ENCODE measurements at places on chromosomes 1 and 21.

DNA sequence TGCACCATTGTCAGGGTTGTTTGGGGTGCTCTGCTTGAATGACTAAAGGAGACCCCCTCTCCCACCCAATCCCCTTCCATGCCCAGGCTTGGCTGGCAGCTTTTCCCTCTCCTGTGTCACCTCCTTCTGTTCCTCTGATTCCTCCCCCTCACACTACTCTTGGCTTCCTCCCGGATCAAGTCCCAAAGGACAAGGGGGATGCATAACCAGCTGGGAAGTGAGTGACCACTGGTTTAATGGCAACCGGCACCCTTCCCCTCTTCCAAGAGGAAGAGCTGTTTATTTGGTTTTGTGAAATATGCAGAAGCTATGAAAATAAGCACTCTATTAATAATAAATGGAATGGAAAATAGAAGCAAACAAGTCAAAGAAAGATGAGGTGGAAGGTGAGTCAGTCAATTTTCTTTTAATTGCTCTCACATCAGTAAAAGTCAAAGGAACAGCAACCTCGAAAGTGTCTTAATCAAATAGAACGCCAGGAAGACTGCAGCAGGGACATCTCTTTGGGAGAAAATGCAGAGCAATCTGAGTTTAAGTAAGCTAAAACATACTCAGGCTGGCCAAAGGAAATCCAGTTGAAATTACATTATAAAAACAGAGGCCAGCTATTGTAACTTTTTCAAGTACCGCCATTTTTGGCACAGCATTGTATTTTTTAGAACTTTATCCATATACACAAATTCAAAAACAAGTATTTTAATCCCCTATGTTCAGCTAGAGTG, 322.5 kb downstream of the SIPA1L2 start:
- no peak for DNase-seq

DNA sequence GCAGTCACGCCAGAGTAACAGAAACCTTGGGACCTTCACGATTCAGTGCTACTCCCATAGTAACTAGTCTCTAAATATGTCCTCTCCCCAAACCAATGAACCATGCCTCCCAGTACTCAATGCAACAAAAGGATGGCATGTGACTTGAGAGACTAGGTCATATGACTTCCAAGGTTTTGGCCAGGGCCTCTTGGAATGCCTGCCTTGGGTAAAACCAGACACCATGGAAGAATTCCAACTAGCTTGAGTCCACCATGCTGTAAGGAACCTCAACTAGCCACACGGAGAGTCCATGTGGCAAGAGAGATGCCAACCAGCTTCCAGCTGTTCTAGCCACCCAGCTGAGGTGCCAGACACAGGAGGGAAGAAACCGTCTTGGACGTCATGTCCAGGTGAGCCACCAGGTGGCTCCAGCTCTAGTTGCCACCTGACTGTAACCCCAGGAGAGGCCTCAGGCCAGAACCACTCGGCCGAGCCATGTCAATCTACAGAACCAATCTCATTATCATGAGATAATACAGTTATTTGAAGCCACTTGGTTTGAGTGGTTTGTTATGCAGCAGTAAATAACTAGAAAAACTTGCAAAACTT, 115.0 kb downstream of the SYF2 start:
- DNase-seq: no peak

DNA sequence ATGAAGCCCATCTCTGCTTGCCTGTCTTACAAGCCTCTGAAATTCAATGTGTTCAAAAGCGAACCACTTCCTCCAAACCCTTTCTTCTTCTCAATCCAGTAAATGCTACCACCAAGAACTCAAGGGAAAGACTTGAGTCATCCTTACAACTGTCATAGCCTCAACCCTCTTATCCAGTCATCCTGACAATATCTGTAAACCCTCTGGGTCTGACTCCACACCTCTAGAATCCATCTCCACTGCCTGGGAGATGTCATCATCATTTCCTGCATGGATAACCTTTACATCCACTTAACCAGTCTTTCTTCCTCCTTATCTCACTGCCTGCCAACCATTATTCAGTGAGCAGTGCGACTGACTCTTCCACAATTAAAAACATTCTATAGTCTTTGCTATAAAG, 441.1 kb downstream of the SETD4 start:
- DNase-seq: no peak

DNA sequence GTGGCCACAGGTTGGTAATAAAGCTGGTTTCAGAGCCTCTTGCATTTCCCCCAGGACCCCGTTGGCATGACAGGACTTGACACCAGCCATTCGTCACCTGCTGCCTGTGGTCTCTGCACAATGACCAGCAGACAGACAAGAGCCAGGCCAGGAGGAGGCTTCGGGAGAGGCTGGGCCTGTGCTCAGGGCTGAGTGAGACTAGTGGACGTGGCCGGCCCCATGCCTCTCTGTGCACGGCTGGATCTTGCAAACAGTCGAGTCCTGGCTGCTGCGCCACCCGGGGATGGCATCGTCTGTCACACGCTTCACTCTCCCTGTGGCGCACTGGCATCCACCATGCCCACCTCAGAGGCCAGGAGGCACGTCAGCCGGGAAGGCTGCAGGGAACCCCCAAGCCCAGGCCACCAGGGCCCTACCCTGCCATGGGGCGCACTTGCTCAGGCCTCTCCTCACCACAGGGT, 177.4 kb upstream of the ARHGEF16 start:
- DNase-seq: no peak

DNA sequence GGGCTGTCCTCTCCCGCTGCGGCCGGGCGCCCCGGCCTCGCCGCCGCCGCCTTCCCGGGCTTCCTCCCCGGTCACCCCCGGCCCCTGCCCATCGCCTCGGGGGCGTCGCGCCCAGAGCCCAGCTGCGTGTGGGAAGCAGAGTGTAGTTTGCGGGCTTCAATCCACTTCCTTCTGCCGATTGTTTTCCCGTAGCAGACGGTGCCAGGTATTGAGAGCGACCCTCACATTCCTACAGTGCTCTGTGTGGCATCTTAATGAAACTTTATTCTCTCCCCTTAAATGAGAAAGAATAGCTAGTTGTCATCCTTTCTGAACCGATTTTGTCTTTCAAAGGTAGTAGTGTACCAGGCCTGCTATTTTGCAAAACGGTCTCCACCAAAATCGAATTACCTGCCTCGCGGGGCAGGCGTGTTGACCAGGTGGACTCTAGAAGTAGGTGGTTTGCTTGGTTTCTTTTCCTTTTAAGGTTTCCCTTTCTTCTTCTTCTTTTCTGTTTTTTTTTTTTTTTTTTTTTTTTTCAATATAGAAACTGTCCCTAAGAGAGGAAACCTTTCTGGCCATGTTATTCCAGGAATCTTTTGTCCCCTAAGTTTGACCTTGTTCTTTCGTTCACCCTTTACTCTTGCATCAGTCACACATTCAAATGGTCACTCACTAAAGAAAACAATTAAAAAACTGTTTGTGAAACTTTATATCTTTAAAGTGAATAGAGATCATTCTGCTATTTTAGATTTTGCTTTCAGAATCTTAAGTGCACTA, 881 bp downstream of the USP25 start:
- DNase-seq: no peak

DNA sequence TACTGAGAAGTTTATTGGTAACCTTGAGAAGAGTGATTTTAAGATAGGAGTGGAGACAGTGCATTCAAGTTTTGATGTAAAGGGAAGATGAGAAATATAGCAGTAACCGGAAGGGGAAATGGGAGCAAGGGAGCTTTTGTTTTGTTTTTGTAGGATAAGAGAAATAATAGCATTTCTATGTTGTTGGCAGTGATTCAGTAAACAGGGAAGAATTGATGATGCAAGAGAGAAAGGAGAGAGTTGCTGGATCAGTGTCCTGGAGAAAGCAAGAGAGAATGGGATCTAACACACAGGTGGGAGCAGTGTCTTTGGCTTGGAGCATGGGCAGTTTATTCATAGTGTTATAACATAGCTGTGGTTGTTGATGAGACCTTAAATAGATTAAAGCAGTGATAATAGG, 56.4 kb downstream of the OSBPL9 start:
- DNase-seq: no peak

DNA sequence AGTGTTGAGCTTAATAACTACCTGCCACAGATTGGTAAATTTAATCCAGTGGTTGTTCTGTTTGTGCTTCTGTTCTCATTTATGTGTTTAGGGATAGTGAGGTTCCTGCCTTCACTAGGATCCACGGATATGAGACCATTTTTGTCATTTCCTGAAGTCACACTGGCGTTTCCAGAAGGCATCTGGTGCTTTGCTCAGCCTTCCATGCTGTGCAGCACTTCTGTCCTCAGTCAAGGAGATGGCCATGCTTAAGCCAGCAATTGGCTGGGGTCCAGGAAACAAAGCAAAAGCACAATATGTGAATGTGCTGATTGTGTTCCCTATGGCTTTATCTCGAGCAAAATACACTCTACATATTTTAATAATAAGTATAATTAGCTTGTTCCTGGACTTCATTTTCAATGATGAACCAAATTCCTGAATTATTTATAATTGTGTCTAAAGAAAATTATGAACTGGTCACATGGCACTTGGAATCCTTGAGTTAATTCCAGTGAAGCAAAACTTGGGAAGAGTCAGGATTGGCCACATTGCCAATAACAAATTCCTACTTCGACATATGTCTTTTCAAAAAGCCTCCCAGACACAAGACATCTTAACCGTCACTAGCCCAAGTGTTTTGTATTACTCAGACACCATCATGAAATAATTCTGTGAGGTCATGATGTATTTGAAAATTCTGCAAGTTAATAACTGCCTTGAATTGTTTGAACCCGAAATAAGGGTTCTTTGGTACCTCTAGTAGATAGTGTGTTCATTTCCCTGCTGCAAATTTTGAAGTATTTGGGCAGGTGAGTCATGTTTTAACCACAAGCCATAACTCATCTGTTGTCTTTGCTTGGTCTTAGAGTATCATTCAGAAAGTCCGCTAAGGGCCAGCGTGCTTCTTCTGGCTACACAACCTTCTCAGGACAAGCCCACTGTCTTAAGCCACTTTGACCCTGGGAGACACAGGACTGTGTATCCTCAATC, 412.4 kb downstream of the DISC1 start:
- DNase-seq: no peak

DNA sequence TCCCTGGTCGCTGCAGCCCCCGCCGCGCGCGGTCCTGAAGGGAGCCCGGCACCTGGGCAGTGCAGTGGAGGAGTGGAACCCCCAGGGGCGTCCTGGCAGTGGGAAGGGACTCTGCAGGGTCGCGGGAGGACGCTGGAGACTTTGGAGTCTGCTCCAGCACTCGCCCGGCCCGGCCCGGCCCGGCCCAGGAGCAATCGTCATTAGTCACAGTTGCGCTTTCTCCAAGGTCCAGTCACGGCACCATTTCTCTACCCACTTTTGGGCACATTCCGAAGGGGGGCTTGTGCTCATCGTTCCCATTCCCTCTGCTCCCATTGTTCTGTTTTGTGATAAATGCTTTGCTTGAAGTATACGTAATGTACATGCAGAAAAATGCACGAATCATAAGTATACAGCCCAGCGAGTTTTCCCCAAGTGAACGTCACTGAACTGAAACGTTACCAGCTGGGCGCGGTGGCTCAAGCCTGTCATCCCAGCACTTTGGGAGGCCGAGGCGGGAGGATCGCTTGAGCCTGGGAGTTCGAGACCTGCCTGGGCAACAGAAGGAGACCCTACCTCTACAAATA, 999 bp downstream of the THAP3 start:
- no peak for DNase-seq

DNA sequence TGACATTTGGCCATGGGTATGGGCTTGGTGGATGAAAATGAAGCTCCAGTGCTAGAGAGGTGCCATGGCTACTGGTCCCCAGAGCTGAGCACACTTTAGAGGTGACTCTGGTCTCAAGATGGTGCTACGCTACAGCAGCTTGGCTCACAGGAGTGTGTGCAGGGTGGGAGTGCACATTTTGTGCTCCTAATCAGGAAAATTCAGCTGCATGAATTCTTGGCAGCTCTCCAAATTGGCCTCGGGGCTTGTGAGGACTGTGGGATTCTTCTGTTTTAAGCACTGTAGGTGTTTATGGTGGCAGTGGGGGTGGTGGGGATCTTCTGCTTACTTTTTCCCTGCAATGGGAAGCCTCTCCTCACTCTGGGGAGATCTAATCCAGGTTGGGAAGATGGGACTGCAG, 17.3 kb upstream of the TIPRL start:
- no peak for DNase-seq

DNA sequence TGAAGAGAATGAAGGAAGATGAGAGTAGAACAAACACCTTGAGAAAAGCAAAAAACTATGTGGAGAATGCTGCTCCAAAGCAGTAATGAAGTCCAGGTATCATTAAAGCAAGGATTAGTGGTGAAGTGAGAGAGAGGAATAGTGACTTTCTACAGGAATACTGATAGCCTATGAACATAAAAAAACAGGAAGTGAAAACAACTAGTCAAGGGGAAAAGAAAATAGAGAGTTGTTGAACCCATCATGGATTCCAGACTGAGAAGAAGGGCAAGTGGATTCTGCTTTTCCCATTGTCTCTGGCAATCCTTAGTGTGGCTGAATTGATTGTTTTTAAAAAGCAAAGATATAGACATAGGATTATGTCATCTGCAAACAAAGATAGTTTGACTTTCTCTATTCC, 119.9 kb upstream of the LHX8 start:
- DNase-seq: no peak

DNA sequence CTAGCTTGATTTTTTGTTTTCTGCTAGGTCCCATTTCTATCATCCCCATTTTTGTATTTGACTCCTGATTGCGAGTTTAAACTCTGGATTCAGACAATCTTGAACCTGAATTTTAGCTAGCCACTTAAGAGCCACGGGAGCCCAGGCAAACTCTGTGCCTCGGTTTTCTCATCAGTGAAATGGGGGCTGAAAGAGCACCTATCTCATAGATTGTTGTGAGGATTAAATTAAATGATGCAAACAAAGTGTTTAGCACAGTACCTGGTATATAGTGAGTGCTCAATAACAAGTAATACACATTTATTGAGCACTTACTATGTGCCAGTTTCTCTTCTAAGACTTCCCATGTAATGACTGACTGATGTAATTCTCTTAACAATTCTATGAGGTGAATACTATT, 158.1 kb upstream of the POU3F1 start:
- DNase-seq: no peak

DNA sequence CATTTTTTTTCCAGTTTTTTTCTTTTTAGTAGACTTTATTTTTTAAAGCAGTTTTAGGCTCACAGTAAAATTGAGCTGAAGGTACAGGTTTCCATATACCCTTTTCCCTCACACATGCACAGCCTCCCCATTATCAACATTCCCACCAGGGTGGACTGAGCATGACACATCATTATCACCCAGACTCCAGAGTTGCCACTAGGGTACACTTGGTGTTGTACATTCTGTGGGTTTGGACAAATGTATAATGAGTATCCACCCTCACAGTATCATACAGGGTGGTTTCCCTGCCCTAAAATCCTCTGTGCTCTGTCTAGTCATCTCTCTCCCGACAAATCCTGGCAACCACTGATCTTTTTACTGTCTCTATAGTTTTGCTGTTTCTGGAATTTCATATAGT, 3.0 kb upstream of the AIM2 start:
- no peak for DNase-seq
